ENCODE measurements at places on chromosomes 11 and 22.

DNA sequence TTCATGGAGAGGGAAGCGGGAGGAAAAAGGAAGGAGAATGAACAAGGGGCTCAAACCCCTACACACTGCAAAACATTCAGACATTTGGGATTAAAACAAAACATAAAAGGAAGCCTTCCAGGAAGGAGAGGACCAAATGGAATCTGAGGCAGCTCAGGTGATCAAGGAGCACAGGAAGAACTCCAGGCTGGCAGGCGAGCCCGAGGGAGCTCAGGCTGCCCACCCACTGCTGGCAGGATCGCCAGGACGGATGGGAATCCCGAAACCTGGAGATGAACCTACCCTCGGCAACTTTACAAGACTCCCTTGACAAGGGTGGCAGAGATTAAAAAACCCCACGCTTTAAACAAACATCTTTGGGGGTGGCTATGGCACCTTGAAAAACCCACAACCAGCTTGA lies 5.0 kb upstream of the PYGM start:
- DNase-seq = no peak

- no peak for DNase-seq
Measured at GRCh38 chr11:89065066-89065465, 716 bp downstream of the GRM5 start.

DNA sequence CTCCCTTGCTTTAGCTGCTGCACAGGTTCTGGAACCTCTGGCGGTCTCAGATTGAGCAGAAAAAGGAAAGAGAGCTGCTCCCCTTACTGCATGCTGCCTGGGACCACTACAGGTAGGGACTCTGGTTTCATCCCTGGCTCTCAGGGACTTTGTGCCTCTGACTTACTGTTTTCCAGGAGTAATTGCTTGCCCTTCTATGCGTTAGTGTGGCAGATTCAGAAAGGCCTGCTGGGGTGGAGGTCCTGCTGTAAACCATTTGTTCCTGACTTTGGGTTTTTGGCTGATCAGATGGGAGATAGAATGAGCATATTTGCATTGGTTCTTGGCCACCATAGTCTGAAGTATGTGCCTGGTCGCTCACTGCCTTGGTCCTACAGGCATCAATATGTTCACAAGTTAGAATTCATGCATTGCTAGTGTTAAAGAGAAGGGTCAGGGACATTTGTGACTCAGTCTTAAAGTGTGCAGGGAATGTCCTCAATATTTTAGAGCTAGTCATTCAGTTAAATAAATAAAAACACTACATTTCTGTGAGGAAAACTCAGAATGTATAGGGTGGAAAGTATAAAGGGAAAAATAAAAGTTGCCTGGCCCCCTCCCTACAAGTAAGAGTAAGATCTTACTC lies 78.0 kb downstream of the PISD start:
- DNase-seq = peak; percentile 49

DNA sequence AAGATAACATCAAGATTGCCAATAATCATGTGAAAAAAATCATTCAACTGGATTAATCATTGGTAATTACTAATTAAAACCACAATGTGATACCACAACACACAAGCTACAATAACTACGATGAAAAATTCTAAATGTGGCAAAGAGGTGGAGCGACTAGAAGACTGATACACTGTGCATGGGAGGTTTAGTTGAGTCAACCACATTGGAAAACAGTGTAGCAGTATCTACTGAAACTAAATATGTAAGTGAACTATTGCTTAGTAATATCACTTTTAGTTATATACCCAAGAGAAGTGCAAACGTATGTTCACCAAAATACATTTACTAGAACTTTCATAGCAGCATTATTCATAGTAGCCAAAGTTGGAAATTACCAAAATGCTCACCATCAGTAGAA lies 359.9 kb downstream of the ETS1 start:
- DNase-seq = no peak

Measured in GM03348 (cell line).